Right renal cortex interstitium (tissue), 3 donors: ENCODE measurements at places on chromosomes 7 and 10. TPM values are rescaled to one million over a fixed set of nuclear protein-coding genes. Genes with fewer than 3 reads are reported as not detected.

Gene DLD
- 138 TPM for polyA plus RNA-seq

- no peak for DNase-seq
Observed at GRCh38 chr7:41809116-41809515, 106.2 kb upstream of the INHBA start.

Gene TCAF2
- 2.5 TPM for polyA plus RNA-seq

DNA sequence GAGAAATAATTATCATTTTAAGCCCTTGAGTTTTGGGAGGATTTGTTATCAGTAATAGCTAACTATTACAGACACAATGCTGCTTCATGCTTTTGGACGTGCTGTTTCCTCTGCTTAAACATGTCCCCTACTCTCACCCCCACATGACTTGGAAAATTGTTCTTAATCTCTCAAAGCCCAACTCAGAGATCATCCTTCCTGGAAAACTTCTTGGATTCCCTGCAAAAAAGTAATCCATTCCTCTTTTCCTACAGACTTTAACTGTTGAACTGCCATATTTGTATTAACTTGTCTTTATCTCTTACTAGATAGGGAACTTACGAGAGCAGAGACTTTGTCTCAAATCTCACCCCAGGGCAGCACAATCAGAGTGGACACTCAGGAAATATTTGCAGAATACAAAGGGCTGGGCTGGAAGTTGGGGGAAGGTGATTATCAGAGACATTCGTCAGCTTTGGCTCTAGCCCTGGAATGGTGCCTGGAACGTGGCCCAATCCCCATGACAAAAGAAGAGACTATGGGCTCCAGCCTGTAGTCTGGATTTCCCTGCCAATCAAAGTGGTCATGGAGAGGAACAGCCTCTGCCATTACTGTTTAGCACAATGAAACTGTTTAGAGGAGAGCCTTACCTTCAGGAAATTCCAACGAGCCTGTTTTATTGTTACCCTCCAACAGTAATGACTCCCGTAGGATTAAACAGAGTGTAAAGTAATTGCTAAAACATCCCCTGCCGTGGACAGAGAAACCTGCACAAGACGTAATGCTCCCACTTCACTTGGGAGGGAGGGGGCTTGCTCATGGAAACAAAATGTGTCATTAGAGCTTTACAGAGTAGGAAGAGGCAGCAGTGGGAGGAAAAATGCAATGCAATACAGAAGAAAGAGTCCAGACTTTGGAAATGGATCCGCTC lies 140.4 kb upstream of the AUTS2 start:
- no peak for DNase-seq

Gene SLC39A12
- polyA plus RNA-seq, result not detected

Gene GPRIN2
- 3.2 TPM for polyA plus RNA-seq

GRCh38 chr10:98141484-98142073 lies 7.1 kb downstream of the R3HCC1L start:
- no peak for DNase-seq

GRCh38 chr10:97747573-97747972 lies 10.6 kb downstream of the ZFYVE27 start:
- no peak for DNase-seq

Gene MYPN
- 0.04 TPM for polyA plus RNA-seq

DNA sequence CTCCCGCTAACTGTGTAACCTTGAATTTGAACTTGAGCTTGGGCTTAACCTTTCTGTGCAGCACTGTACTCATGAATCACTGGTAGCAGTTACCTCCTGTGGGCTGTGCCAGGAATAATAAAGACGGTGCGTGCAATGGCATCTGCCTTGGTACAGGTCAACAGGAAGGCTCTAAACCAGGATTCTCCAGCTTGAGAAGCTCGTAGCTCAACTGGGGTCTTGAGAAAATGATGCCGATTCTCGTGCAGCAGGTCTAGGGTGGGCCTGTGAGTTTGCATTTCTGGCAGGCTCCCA lies 112.5 kb upstream of the ANLN start:
- DNase-seq, result no peak

DNA sequence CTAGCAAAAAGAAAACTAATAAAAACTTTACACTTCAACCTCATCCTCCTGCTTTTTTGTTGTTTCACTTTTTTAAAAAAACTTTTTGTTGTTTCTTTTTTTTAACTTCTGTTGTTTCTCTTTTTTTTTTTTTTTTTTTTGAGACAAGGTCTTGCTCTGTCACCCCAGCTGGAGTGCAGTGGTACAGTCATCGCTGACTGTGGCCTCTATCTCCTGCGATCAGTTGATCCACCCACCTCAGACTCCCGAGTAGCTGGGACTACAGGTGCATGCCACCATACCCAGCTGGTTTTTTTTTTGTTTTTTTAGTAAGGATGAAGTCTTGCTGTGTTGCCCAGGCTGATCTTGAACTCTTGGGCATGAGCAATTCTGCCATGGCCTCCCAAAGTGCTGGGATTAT lies 58.0 kb upstream of the HELLS start:
- no peak for DNase-seq

Gene PDK4
- polyA plus RNA-seq, result 17.0 TPM

GRCh38 chr10:129329385-129330055 lies 137.5 kb upstream of the MGMT start:
- no peak for DNase-seq

Gene CASP7
- 28.8 TPM for polyA plus RNA-seq

DNA sequence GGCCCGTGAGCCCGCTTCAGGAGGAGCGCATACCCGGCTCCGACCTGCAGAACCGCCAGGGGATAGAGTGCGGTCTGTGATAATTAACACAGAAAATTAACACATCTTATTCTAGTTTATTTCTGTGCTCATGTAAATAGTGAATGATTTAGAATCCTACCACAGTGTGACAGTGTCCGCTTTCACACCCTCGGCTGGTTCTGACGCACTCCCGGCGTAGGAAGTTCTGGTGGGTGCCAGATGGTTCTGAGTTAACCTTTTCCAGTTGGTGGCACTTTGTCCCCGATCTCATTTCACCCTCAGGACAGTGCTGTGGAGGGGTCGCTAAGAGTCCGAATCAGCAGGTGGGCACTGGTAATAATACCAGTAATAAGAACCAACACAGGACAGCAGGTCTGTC lies 28.3 kb upstream of the FXYD4 start:
- DNase-seq, result no peak

Gene TDRD1
- not detected for polyA plus RNA-seq

GRCh38 chr10:95502377-95502776 lies 58.8 kb downstream of the SORBS1 start:
- DNase-seq, result no peak

DNA sequence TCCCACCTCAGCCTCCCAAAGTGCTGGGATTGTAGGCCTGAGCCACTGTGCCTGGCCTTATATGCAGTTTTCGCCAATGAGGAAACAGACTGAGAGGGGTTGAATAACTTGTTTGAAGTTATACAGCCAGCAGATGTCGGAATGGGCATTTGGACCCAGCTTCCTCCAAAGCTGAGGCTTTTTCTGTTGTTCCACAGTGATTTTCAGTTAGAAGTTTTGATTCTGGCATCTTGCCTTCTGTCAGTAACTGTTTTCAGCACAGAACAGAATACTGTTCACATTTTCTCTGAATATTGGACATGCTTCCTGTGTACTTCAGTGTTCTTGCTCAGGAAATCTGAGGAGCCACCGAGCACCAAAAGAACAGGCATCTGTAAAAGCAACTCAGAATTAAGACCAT lies 287.2 kb downstream of the CAMK1D start:
- no peak for DNase-seq

Gene SMO
- polyA plus RNA-seq, result 101 TPM

DNA sequence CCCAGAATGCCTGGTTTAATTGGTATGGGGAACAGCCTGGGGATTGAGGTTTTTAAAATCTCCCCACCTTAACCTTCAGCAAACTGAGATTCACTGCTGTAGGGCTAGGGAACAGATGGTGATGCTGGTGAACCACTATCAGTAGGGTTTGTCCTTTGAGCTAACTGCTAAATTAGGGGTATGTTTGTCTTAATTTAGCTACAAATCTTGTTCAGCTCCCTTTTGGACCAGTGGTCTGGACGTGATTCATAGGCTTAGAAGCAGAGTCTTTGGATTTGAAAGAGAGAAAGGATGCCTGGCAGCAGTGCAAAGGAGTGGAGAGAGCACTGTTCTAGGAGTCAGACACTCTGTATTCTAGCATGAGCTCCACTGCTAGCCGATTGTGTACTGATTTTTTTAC lies 2.8 kb downstream of the HDAC9 start:
- DNase-seq, result no peak

- no peak for DNase-seq
Observed at GRCh38 chr7:11208883-11209465, 235.3 kb downstream of the PHF14 start.

- no peak for DNase-seq
Observed at GRCh38 chr7:24854866-24855265, 97.6 kb upstream of the GSDME start.

- DNase-seq, result no peak
Observed at GRCh38 chr10:13399752-13400151, 51.7 kb upstream of the SEPHS1 start.

Gene NODAL
- polyA plus RNA-seq, result 0.33 TPM

Gene LIPM
- 0.11 TPM for polyA plus RNA-seq

Gene PTTG1IP2
- polyA plus RNA-seq, result not detected

GRCh38 chr7:139457153-139457946 lies 26.1 kb downstream of the KLRG2 start:
- no peak for DNase-seq

Gene TYW1B
- polyA plus RNA-seq, result 3.1 TPM

Gene WIPF3
- 5.7 TPM for polyA plus RNA-seq

GRCh38 chr10:35493196-35494118 lies 111.7 kb upstream of the GJD4 start:
- no peak for DNase-seq

Gene CLDN3
- 31.7 TPM for polyA plus RNA-seq

GRCh38 chr7:110868458-110868857 lies 222.5 kb upstream of the LRRN3 start:
- DNase-seq, result no peak

Gene ZNF775
- 3.6 TPM for polyA plus RNA-seq

- no peak for DNase-seq
Observed at GRCh38 chr10:17109046-17109445, 20.6 kb downstream of the CUBN start.

DNA sequence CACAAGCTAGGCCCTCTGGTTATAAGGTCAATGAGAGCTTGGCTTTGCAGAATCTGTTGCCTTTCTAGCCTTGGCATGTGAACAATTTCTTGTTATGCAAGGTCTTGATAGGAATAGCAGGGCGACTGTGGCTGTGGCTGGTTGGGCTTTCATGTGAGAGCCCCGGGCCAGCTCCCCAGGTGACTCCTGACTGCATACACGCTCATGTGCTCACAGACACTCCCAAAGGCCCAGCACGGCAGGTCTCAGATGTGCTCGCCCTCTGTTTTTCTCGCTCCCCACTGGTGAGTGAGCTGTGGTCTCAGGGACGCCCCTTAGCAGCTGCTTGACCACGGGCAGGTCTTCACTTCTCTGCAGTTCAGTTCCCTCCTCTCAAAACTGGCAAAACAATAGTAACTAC lies 37.1 kb upstream of the ZNF32 start:
- DNase-seq, result no peak

DNA sequence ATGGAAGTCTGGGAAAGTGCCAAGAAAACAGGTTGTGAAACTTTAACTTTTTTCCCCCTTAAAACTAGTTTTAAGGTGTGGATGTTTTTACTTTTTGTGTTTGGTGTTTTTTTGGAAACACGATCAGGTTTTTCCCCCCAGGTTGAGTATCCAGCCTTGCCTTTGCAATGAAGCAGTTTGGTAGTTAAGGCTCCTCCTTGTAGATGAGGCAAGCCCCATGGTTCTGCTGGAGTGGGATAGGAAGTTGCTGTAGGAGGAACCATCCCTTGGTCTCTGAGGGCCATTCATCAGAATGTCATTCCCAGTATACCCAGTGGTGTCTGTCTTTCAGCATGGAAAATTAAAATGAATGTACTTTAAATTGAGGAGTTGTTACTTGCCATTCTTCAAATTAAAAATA lies 2.7 kb downstream of the CUL1 start:
- DNase-seq, result no peak

Gene CYP3A5
- polyA plus RNA-seq, result 1.4 TPM

- no peak for DNase-seq
Observed at GRCh38 chr10:125593644-125594043, 89.3 kb downstream of the TEX36 start.
